ENCODE measurements at places on chromosomes 4 and X.

DNA sequence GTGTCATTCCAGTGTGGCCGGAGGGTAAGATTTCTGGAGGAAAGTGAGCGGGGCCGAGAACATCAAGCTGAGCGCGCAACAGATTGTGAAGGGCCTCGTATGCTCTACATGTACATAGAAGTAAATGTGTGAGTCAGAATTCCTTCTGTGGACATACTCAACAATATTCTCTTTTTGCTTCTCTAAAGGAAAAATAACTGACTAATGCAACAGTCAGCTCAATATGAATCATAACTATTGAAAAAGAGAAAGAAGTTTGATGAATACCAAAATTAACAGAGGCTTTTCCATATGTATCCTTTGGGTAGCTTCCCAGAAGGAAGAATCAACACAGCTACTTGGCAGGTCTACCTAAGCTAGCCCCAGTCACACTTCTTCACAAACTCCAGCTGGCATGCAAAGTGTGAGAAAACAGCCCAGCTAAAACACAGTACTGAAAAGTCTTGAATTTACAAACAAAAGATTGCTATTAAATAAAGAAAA lies 87.5 kb upstream of the ZFP42 start:
- DNase-seq = no peak

DNA sequence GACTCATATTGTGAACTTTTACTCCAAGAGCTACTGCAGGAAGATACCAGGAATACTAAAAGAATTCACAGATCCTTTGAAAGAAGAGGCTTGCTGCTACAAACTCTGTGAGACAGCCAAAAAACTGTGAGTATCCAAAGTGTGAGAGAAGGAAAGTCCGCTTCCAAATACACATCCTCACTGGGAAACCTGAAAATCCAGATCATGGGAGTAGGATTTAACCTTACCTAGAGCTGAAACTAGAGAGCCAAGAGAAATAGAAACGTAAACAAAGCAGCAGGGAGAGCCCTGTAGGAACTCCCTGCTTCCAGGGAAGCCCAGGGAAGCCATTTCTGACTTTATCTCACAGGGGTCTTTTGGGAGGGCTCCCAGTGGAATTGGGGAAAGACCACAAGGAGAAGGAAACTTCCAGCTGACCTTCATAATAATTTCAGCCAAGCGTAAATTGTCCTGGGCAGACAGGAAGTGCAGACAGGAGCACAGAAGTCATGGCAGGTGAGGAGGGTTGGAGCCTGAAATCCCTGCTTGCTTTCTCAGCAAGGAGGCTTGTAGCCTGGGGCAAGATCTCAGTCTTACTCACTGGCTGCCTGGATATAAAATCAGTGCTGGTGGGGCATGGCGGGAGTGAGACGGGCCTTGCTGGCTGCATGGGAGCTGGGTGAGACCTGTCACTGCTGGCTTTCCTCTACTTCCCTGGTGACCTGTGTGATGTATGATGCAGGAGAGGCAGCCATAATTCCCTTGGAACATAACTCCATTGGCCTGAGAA lies 26.2 kb upstream of the NFKB1 start:
- no peak for DNase-seq

DNA sequence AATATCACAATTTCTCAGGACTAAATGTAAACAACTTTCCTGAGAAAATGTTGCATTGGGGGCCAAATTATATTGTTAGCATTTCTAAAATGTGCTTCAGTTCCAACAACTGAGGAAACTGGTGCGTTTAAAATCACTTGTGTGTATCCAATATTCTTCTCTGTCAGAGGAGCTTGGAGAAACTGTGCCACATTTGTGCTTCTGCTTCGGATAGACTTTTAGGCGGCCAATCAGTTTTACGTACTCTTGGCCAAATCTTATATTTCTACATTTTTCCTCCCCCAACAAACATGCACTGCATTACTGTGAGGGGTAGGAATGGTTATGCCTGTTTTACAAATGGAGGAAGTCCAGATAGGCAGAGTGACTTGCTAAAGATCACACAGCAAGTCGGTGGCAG lies 27.4 kb upstream of the TRPC5OS start:
- DNase-seq = no peak

DNA sequence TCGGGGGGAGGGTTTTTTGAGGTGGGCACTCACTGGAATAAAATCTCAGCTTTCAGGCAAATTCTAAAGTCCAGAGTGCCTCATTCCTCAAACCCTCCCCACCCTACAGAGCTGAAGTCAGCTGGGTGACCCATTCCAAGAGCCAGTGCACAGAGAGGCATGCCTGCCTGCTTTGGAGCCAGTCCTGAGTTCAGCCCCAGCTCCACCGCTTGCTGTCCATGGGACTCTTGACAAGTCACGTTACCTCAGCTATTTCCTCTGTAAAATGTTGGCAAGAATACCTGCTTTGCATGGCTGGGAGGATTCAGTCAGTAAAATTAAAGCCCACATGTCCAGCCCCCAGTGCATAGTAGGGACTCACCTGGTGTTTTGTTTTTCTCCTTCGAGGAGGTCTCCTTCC lies 125.9 kb upstream of the PJA1 start:
- no peak for DNase-seq

DNA sequence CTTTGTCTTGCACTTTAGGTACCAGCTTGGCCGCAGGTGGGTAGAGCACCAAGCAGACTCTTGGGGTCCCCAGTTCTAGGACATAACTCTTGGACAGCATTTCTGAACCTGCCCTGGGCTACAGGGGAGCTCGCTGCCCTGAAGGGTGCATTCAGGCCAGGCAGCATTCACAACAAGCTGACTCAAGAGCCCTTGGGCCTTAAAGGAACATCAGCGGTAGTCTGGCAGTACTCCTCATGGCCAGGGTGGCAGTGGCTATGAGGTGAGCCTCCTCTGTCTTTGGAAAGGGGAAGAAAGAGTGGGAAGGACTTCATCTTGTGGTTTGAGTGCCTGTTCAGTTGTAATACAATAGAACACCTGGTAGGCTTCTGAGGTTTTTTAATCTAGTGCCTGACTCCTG lies 24.8 kb upstream of the SMARCA5 start:
- DNase-seq = no peak

DNA sequence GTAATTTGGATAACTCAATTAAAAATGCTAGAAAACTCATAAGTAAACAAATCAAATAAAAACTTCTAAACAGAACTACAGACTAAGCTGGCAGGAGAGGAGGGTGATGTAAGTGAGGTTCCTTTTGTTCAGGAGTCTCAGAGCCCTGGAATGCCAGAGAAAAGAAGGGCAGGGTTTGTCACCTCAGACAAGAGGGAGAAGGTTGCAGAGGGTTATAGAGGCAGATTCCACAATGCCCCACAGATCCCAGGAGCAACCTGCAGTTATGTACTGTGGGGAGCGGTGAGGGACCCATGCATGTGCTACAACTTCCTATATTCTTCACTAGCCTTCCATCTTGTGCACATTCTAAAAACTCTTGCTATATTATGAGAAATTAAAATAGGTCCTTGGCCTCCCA lies 129.7 kb downstream of the CFAP299 start:
- no peak for DNase-seq

- no peak for DNase-seq
Observed at GRCh38 chr4:181745933-181746625, 497.1 kb upstream of the TENM3 start.

DNA sequence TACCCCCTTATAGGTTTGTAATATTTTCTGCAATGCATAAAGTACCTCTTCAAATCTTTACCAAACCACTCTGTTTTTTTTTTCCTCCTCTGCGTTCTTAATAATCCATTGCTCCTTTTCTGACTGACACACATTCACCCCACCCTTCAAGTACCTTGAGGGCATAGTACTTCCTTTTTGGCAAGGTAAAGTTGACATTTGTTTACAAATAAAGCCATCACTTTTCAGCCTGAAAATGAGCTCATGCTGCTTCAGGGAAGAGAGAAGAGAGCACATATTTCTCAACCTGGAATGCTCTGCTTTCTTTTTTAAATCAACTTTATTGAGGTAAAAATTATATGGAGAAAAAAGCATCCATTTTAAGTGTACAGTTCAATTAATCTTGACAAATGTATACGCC lies 113.9 kb downstream of the AGTR2 start:
- no peak for DNase-seq

DNA sequence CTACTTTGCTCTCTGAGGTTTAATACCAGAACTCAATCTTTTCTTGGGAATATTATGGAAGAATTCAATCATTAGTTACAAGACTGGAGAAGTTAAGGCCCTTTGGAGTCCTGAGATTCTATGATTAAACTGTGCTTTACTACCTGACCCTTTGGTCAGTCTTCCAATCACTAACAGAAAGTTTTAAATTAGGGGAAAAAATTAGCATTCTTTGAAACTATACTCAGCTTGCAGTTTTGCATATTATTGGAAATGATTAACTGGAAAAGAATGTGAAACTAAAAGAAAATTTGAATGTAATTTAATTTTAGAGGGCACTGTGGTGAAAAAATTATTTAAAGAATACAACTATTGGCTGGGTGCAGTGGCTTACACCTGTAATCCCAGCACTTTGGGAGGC lies 18.7 kb upstream of the GPR34 start:
- no peak for DNase-seq

DNA sequence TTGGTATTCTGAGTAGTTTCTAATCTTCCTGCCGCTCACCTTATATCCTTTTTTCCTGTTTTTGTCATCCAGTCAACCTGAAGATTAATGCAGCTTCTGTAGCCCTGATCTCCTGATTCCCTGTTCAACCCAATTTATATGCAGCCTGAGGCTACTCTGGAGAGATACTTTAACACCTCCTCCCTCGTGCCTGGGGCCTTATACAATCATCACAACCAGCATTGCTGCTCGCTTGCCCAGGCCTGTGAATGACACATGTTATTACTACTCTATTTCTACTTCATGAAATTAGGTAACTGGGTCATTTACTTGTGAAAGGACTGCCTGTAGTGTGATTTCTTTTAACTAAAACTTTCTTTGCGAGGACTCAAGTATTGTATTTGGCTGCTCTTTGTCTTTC lies 33.7 kb upstream of the WDR17 start:
- DNase-seq = no peak
